ENCODE measurements at places on chromosomes 2 and 18. TPM values are rescaled to one million over a fixed set of nuclear protein-coding genes. Genes with fewer than 3 reads are reported as not detected.

The DUSP2 gene
- 3.1 TPM for total RNA-seq

The CNTNAP5 gene
- total RNA-seq, result not detected

The TPGS2 gene
- total RNA-seq, result 73.9 TPM

The PAX8 gene
- total RNA-seq, result 90.1 TPM

The SYT4 gene
- total RNA-seq, result 0.65 TPM

The TXNDC9 gene
- 23.1 TPM for total RNA-seq

The MSTN gene
- 0.34 TPM for total RNA-seq

The TMEM37 gene
- 11.6 TPM for total RNA-seq

The BMPR2 gene
- total RNA-seq, result 48.2 TPM

The RTP5 gene
- not detected for total RNA-seq

The PLEK gene
- 2.7 TPM for total RNA-seq

The LYG2 gene
- total RNA-seq, result not detected

The ARL4C gene
- total RNA-seq, result 5.5 TPM

The C2orf80 gene
- not detected for total RNA-seq

The TCF7L1 gene
- total RNA-seq, result 22.9 TPM

Measured in ovary (tissue), 10 donors.